ENCODE measurements at places on chromosomes 4 and X.

- no peak for DNase-seq
Observed at GRCh38 chr4:82782626-82783345, 15.8 kb downstream of the SCD5 start.

- no peak for DNase-seq
Observed at GRCh38 chr4:52837716-52838558, 24.2 kb upstream of the RASL11B start.

GRCh38 chr4:33841120-33841519, 2403.2 kb downstream of the ARAP2 start:
- DNase-seq, result no peak

DNA sequence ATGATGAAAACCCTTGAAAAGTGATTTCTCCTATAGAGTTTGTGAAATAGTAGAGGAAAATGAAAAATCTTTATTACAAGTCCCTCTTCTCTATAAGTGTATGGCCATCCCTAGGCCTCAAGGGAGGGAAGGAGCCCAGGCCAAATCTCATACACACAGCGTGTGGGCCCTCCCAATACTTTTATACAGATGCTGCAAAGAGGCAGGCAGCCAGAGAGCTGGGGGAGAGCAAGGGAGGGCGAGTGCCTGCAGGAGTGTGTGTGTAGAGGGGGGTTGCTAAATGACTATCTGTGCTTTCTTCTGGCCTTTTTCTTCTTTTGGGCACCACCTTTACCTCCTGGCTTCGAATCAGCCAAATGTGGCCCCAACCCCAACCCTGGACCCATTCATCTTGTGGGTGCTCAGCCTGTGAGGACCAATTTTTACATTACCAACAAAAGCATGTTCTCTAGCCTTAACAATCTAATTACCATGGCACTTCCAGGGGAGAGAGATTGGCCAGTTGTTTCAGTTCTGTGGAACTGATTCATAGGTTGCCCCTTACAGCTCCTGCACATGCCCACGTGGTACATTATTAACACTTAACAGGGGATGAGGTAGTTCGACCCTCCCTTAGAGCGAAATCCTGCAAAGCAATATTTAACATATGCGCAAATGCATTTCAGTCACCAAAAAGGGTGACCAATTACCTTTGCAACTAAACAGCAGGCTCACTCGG, 2.0 kb downstream of the GPC3 start:
- no peak for DNase-seq

DNA sequence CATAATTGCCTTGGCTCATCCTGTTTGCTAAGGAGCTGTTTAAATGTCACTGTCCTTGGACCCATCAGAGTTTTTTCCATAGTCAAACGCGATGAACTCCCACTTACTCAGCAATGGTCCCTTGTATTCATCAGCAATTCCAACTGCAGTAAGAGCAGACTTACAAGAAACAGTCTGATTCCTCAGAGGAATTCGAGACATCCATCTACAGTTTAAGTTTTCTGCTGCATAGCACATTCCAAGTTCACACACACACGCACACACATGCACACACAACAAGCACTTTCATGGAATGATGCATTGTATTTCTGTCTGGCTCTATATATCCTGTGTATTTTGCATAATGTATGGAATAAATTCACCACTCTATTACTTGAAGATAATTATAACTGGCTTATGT, 32.7 kb upstream of the TMEM150C start:
- DNase-seq, result no peak

- no peak for DNase-seq
Observed at GRCh38 chrX:51568586-51568985, 50.1 kb downstream of the CENPVL3 start.

DNA sequence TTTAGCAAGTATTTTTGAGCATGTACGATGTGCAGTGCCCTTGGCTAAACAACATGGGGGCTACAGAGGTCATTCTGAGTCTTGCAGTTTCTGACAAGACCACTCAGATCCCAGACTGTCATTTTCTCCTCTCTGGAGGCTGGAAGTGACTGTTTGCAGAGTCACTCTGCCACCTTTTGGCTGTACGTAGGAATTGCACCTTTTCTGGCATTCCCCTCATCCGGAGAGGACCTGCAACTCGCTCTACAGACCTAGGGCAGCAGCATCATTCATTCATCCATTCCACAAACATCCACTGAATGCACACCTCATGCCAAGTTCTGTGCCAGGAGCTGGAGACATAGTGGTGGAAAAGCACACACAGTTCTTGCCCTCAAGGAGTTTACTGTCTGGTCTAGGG, 160.4 kb upstream of the GPR101 start:
- DNase-seq, result no peak

- no peak for DNase-seq
Observed at GRCh38 chr4:4901877-4902276, 42.4 kb downstream of the MSX1 start.

- DNase-seq, result no peak
Observed at GRCh38 chrX:70043685-70044084, 6.1 kb downstream of the AWAT2 start.

- no peak for DNase-seq
Observed at GRCh38 chr4:92120810-92121498, 182.8 kb upstream of the GRID2 start.

DNA sequence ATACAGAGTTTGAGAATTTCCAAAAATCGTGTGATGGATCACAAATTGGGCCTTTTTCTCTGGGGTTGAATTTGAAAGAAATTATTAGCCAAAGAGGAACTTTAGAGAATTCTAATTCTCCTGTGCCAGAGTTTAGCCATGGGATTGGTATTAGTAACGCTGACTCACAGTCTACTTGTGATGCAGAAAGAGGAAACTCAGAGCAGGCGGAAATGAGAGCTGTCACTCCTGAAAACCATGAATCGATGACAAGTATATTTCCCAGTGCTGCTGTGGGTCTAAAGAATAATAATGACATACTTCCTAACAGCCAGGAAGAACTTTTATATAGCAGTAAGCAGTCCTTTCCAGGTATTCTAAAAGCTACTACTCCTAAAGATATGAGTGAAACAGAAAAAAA, 64.9 kb downstream of the N4BP2 start:
- no peak for DNase-seq

All from activated T-helper 9 cell treated with anti-CD3 and anti-CD28 coated beads, Interleukin-2, amount 50 U/mL, for 16 hours (primary cell).